ENCODE measurements at places on chromosomes 1 and 21.

GRCh38 chr1:174142836-174143235 lies 16.5 kb upstream of the RABGAP1L start:
- DNase-seq, result no peak

- no peak for DNase-seq
Measured at GRCh38 chr1:228288536-228289238, 80.8 kb downstream of the OBSCN start.

DNA sequence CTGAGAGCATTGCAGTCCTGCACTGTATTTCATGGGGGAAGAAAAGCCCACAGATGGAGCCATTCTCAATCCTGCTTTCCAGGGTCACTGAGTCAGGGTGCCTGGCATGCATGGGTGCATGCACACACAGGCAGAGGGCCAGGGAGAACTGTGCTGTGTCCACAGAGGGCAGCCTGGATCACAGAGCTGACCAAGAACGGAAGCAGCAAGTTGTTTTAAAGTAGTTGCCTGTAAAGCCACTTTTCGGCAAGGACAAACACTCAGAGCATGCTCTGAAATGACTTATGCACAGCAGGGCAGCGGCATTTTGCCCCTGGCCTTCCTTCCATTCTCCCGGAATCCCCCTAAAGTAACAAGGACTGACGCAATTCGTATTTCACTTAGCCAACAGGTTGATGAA lies 3.6 kb downstream of the ERG start:
- no peak for DNase-seq

GRCh38 chr1:84665703-84666317 lies 24.5 kb downstream of the SSX2IP start:
- peak; percentile 62 for DNase-seq

GRCh38 chr21:45177039-45177438 lies 102.7 kb downstream of the ADARB1 start:
- DNase-seq, result no peak

GRCh38 chr1:204331275-204331674 lies 28.5 kb downstream of the PLEKHA6 start:
- DNase-seq, result no peak

- DNase-seq, result peak; percentile 30
Measured at GRCh38 chr1:215911406-215911968, 344.4 kb downstream of the KCTD3 start.

- DNase-seq, result no peak
Measured at GRCh38 chr1:11617314-11617713, 36.9 kb downstream of the FBXO2 start.

- peak; percentile 17 for DNase-seq
Measured at GRCh38 chr1:54135436-54136120, 17.2 kb downstream of the CDCP2 start.

- peak; percentile 34 for DNase-seq
Measured at GRCh38 chr1:33634806-33635205, 162.4 kb downstream of the ZSCAN20 start.

- no peak for DNase-seq
Measured at GRCh38 chr1:209461168-209461567, 122.3 kb upstream of the CAMK1G start.

- no peak for DNase-seq
Measured at GRCh38 chr21:27155130-27155500, 188.2 kb upstream of the ADAMTS5 start.

DNA sequence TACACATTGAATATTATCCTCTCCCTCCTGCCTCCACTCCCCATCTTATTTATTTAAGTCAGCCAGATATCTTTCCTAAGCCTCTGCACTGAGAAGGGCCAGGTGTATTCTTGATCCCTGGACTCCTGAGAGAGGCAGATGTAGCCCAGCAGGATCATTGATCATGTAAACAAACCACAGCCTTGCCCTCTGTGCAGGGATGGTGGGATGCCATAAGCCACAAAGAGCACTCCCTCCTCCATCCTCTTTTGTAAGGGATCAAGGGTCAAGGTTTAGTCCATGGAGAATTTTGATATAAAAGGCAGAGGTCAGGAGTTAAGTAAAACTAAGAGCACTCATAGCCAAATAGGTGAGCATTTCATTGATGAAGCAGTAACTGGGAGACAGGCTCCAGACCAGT lies 17.3 kb downstream of the PHGDH start:
- DNase-seq, result no peak

DNA sequence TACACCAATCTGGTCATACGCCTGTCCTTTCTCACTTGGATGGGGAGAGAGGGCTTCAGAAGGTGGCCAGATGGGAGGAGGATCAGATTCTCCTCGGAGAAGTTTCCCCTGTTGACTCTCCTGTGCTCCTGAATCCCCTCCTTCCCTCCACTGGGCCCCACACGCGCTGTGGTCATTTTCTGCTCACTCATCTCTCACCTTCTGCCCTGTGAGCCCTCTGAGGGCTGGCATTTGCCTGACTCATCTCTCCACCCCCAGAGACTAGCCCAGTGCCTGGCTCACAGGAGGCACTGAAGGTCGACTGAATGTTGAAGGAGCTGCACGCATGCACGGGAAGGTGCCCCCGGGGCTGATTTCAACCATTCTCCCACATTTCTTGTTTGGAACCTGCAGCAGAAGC lies 14.2 kb downstream of the ABCA4 start:
- no peak for DNase-seq

- no peak for DNase-seq
Measured at GRCh38 chr1:4174291-4175200, 274.5 kb upstream of the C1orf174 start.
